ENCODE measurements at places on chromosomes 4 and X.

GRCh38 chr4:110139111-110139510 is 59.3 kb downstream of the ELOVL6 start:
- DNase-seq, result no peak

- no peak for DNase-seq
Observed at GRCh38 chr4:184662236-184662635, 12.7 kb downstream of the PRIMPOL start.

- no peak for DNase-seq
Observed at GRCh38 chr4:154429176-154429575, 62.4 kb downstream of the DCHS2 start.

- no peak for DNase-seq
Observed at GRCh38 chr4:168218645-168219044, 99.9 kb downstream of the DDX60 start.

DNA sequence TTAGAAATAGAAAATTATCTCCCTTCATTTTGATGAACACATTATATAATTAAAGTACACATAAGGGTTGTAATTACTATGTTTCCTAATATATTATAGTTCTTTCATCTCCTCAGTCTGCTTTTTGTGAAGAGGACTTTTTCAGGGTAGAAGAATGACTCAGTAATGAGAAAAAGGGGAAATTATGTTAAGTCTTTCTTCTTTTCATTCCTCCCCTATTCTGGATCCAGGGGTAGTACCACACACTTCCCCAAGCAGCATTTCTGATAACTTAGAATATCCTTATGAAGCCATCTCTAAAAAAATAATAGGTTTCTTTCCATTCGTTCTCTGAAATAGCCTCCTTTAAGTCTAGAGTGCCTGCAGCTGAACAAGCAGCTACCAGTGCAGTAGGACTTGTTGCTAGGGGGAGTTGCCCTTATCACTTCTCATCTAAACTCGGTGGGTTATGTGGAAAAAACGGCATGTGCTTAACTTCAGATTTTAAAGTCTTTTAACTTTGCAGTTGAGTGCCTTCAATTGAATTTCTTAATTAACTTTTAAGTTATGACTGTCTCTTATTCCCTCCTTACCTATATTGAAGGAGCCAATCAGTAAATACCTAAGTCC is 184.8 kb downstream of the ARHGAP24 start:
- DNase-seq, result no peak

- DNase-seq, result no peak
Observed at GRCh38 chrX:100048156-100048555, 361.9 kb downstream of the PCDH19 start.

GRCh38 chrX:101190736-101191135 is 28.9 kb upstream of the DRP2 start:
- no peak for DNase-seq

- DNase-seq, result no peak
Observed at GRCh38 chr4:173318648-173319211, 15.4 kb downstream of the HMGB2 start.

- no peak for DNase-seq
Observed at GRCh38 chr4:98482503-98482846, 175.9 kb downstream of the TSPAN5 start.

- DNase-seq, result no peak
Observed at GRCh38 chr4:138952411-138952810, 63.2 kb upstream of the NOCT start.

DNA sequence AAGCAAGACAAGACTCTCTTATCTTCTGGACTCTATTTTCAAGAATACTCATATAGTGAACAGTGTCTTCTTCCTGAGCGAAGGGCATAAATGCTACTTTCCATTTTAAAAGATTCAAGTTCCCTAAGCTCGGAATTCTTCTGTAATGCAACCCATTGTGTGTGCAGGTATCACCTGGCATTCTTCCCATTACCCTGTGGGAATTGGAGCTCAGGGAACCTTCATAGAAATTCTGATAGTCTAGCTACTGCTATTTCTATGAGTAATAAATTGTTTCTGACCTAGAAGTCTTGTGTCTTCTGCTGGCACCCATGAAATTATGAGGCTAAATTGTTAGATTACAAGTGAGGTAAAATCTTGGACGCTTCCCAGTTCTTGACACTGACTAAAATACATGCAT is 324.1 kb upstream of the DIPK2B start:
- DNase-seq, result no peak

- DNase-seq, result no peak
Observed at GRCh38 chr4:22824091-22824490, 131.4 kb downstream of the GBA3 start.

DNA sequence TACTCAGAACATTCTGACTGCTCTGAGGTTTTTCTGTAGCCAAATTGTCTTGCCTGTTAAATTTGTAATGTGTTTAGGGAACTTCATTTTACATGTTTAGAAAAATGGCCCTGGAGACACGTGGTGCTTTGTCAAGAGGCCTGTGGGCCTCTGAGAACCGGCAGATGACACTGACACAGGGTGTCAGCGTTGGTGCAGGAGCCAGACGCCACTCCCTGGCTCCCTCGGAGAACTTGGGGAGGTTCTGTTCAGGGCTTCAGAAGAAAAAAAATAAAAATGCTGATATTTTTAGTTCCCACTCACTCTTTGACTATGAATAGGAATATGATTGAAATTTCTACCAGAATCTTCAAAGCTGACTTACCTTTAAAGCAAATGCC is 190.9 kb upstream of the GATB start:
- DNase-seq, result no peak

GRCh38 chr4:122118243-122118642 is 33.9 kb upstream of the BLTP1 start:
- DNase-seq, result no peak

GRCh38 chr4:146098397-146098796 is 77.1 kb upstream of the LSM6 start:
- DNase-seq, result no peak

DNA sequence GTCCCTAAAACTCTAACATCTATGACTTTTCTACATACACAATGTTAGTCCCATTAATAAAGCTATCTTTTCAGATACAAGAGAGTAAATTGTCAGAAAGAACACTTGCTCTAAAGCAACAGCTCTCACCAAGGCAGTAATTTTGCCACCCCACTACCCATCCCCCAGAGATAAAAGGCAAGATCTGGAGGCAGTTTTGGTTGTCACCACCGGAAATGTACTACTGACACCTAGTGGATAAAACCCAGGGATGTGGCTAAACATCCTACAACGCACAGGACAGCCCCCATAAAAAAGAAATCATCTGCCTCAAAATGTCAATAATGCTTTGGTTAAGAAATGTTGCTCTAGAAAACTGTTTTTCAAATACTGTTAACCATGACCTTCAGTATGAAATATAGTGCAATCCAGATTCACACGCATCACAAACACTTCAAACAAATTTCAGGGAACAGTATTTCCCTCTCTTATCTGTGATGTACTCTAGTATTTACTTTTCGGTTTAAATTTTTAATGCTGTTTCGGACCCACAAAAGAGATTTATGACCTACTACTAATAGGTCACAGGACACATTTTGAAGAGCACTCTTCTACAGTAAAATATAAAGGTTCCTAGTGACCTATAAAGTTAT is 5.1 kb downstream of the FBXL5 start:
- DNase-seq, result peak; percentile 38

- DNase-seq, result no peak
Observed at GRCh38 chr4:60020389-60020788, 1179.7 kb upstream of the ADGRL3 start.

- peak; percentile 50 for DNase-seq
Observed at GRCh38 chr4:88158489-88159228, at the start of gene ABCG2. Gene ABCG2, minus strand, starts transcription at chr4:88158639. Its CDS starts 18,644 bp downstream, at chr4:88139995.

DNA sequence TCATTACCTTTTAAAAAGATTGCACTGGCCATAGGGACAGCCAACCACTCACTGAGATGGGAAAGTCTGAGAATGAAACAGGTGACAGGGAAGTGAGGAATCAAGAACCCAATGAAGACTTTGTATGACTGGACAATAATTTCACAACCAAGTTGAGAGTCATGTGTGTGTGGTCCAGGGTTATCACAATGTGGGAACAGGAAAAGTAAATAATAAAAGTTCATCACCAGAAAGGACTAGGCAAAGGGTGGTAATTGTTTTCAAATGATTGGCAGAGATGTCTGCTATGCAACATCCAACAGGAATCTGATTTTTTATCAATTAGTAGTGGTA is 129.3 kb downstream of the AMELX start:
- DNase-seq, result no peak

GRCh38 chr4:161522031-161522430 is 641.8 kb downstream of the FSTL5 start:
- DNase-seq, result no peak

GRCh38 chrX:69318651-69319340 is 153.5 kb upstream of the PJA1 start:
- no peak for DNase-seq

- DNase-seq, result no peak
Observed at GRCh38 chr4:48904541-48905142, 1.9 kb downstream of the OCIAD2 start.

GRCh38 chr4:86203176-86203575 is 156.7 kb downstream of the MAPK10 start:
- DNase-seq, result no peak

GRCh38 chr4:110621839-110622751 is 782 bp downstream of the PITX2 start:
- no peak for DNase-seq

DNA sequence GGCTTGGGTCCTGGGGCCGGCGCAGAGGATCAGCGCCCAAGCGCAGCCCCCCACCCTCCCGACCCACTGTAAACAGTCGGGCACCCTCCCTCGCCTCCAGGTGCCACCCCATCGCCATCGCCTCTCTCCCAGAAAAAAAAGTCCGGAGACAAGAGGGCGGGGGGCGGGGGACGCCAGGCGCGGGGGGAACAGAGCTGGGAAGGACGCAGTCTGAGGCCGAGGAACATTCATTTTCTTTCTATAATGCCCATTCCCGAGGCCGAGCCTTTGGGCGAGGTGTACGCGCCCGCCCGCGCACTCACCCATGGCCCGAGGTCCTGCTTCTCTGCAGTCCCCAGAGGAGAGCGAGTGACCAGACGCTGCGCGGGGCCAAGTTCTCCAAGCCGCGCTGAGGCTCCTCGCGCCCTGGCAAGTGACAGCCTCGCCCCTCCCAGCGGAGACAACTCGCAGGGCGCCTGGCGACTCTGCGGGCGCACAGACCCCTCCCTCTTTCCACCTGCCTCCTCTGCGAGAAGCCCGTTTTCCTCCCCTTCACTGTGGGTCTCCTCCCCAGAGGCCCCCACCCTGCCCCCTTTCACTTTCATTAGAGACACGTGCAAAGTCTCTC is 63.5 kb upstream of the WDR17 start:
- no peak for DNase-seq

DNA sequence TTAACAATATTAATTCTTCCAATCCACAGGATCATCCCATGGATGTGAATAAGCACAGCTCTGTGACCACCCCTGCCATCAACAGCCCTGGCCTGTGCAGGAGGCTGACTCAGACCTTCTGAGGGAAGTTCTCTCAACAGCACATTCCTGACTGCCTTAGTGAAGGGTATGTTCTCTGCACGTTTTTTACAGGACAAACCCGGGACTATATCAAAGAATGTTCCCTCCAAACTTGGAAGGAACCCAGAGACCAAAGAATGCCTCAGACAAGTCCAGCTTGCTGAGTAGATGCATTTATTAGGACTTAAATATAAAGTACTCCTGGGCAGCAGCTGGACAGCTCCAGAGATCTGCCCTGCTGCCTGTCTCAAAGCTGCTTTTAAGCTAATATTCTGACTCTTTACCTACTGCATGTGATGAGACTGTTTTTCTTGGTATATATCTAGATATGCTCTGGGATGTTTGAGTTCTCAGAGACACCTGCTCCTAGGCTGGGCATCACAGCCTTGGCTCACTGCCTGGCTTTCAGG is 1127.8 kb upstream of the PRKX start:
- DNase-seq, result no peak

- DNase-seq, result no peak
Observed at GRCh38 chr4:184664445-184665210, 15.1 kb downstream of the PRIMPOL start.

- no peak for DNase-seq
Observed at GRCh38 chr4:83197555-83198235, 83.2 kb upstream of the PLAC8 start.

- no peak for DNase-seq
Observed at GRCh38 chrX:16207634-16208033, 40.4 kb downstream of the MAGEB17 start.

GRCh38 chrX:71107762-71108360 is 1.3 kb upstream of the CXorf65 start:
- peak; percentile 16 for DNase-seq

- DNase-seq, result no peak
Observed at GRCh38 chrX:14220386-14220944, 190.8 kb upstream of the GEMIN8 start.

DNA sequence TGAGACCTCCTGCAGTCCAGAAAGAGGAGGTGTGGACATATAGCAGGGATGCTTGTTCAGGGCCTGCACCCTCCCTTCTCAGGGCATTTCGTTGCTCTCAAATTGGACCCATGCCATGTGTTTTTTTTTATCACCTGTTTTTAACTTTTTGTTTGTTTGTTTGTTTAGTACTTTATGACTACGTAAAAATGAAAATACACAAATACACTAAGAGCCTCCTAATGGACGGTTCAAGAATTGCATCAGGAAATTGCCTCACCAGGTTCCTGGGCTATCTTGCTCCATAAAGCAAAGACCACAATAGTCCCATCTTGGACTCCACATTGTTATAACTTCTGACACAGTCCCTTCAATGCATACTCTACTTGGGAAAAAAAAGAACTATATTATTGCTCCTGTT is 1685.9 kb upstream of the TENM3 start:
- DNase-seq, result no peak

DNA sequence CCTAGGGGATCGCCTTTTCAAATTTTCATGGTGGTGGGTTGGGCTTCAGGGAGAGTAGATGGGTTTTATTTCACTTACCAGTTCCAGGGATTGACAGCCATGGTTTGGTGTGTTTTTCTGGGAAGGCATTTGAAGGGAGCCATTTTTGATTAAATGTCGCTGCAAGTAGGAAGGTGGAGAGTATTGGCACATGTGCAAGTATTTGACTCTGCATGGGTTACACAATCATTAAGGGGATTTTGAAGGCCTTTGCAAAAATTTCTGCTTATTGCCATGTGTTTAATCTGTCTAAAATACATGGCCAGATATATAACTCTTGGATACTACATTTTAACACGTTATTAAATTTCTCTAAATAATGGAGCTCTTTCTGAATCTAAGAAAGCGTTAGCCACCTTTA is 55.1 kb downstream of the GPAT3 start:
- no peak for DNase-seq

GRCh38 chrX:104929324-104929723 is 291.2 kb downstream of the TEX13A start:
- no peak for DNase-seq

GRCh38 chr4:15078682-15079642 is 76.7 kb downstream of the CPEB2 start:
- DNase-seq, result no peak
